Ovary (tissue), 10 donors: ENCODE measurements at places on chromosomes 5 and 9. TPM values are rescaled to one million over a fixed set of nuclear protein-coding genes. Genes with fewer than 3 reads are reported as not detected.
A peak's percentile ranks its signal among the peaks of the same experiment; 100 is the strongest.

Gene PIP5KL1
- total RNA-seq, result 4.0 TPM

- DNase-seq, result no peak
- H3K27ac ChIP-seq, result no peak overlapping the region
- no peaks in the 10 kb centered on the region for H3K27me3 ChIP-seq
- H3K4me1 ChIP-seq, result peaks cover 9% of the 10 kb centered on the region
Observed at GRCh38 chr9:4842213-4842612, 49.5 kb downstream of the RCL1 start.

DNA sequence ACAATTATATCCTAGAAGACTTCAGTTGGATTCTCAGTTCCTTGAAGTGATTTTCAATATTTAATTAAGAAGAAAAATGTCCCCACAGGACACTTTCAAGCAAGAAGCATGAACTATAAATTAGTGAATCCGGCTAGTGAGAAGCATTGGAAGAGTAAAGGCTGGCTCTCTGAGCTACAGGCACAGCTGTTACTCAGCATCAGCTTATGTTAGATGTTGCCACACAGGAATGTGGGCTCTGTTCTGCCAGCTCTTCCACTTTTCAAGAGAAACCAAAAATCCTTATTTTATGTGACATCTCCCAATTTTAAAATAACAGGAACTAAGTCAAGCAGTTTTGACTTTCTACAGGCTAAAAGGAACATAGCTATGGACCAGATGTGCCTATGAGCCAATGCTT, 14.9 kb downstream of the ZNF474 start:
- no peaks in the 10 kb centered on the region for H3K4me1 ChIP-seq
- H3K27me3 ChIP-seq, result no peaks in the 10 kb centered on the region
- DNase-seq, result no peak
- H3K36me3 ChIP-seq, result no peaks in the 10 kb centered on the region

GRCh38 chr5:74020503-74020902, 394.5 kb downstream of the ARHGEF28 start:
- no peaks in the 10 kb centered on the region for H3K27me3 ChIP-seq
- no peak overlapping the region for H3K27ac ChIP-seq
- H3K4me3 ChIP-seq, result no peak overlapping the region
- no peaks in the 10 kb centered on the region for H3K4me1 ChIP-seq
- no peaks in the 10 kb centered on the region for H3K36me3 ChIP-seq
- DNase-seq, result no peak

GRCh38 chr9:37566716-37567115, 9.5 kb downstream of the FBXO10 start:
- no peaks in the 10 kb centered on the region for H3K36me3 ChIP-seq
- H3K4me1 ChIP-seq, result no peaks in the 10 kb centered on the region
- no peak for DNase-seq
- no peaks in the 10 kb centered on the region for H3K27me3 ChIP-seq
- no peak overlapping the region for H3K27ac ChIP-seq

DNA sequence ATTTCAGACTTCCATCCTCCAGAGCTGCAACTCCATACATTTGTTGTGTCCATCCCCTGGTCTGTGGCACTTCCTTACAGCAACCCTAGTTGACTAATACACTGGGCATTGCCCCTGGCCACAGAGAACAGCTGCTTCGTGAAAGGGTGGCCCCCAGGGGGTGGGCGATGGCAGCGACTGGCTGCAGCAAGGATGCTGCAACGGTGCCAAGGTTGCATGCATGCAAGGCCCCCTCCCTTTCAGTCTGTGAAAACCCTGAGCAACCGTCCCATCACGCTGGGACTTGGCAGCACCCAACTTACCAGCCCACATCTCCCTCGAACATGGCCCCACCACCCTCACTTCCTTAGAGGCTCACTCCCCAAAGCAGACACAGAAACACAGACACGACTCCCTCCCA, 162.5 kb downstream of the MED10 start:
- no peaks in the 10 kb centered on the region for H3K4me1 ChIP-seq
- no peak for DNase-seq
- H3K27me3 ChIP-seq, result no peaks in the 10 kb centered on the region
- H3K4me3 ChIP-seq, result no peak overlapping the region
- H3K27ac ChIP-seq, result no peak overlapping the region

- H3K27me3 ChIP-seq, result no peaks in the 10 kb centered on the region
- H3K27ac ChIP-seq, result peak overlapping the region; percentile 69
- DNase-seq, result peak; percentile 84
- peak overlapping the region; percentile 9 for H3K4me3 ChIP-seq
- H3K4me1 ChIP-seq, result no peaks in the 10 kb centered on the region
- H3K36me3 ChIP-seq, result no peaks in the 10 kb centered on the region
Observed at GRCh38 chr5:80082731-80083100, 47.6 kb downstream of the THBS4 start.

DNA sequence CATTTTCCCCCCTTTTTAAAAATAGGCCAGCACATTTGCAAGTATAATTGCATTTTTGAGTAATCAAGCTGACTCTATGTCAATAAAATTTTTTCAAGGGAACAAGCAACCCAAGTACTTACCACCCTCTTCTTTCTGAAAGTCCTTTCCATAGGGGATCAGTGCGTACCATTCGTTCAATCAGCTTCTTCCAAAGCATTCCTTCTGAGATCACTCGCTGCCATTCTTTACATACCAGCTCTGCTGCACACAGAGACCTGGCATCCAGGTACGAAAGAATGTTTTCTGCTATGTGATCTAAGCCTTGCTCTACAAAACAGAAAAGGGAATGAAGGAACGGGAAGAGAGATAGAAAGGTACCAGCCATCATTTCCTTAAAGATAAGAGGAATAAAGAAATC, 106.6 kb downstream of the FBXW11 start:
- no peaks in the 10 kb centered on the region for H3K4me1 ChIP-seq
- H3K4me3 ChIP-seq, result no peak overlapping the region
- no peak overlapping the region for H3K27ac ChIP-seq
- H3K27me3 ChIP-seq, result no peaks in the 10 kb centered on the region
- DNase-seq, result no peak

Gene SPINK7
- not detected for total RNA-seq

GRCh38 chr5:177300236-177300880, 3.2 kb downstream of the RAB24 start:
- peaks cover 16% of the 10 kb centered on the region for H3K4me1 ChIP-seq
- H3K27me3 ChIP-seq, result no peaks in the 10 kb centered on the region
- H3K36me3 ChIP-seq, result no peaks in the 10 kb centered on the region
- H3K4me3 ChIP-seq, result no peak overlapping the region

- H3K4me3 ChIP-seq, result no peak overlapping the region
- H3K27ac ChIP-seq, result no peak overlapping the region
- H3K36me3 ChIP-seq, result no peaks in the 10 kb centered on the region
- H3K27me3 ChIP-seq, result no peaks in the 10 kb centered on the region
- no peaks in the 10 kb centered on the region for H3K4me1 ChIP-seq
Observed at GRCh38 chr5:25641124-25641523, 996.3 kb upstream of the CDH10 start.

DNA sequence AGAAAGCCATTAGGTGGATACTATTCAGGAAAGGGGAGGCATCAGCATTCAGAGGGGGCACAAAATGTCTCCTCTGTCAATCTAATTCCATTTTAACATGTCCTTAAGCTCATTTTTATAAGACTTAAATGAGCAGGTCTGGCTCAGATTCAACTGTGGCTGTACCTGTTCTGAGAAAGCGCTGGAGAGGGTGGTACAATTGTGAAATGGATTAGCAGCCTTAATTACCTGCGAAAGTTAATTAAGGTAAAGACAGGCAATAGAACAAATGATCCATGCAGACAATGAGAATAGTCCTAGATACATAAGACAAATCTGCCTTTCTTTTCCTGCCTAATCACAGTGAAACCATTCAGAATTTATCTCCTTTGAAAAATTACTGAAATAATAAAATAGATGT, 96.2 kb downstream of the TAF11L14 start:
- H3K27me3 ChIP-seq, result no peaks in the 10 kb centered on the region
- no peaks in the 10 kb centered on the region for H3K36me3 ChIP-seq
- DNase-seq, result no peak
- no peaks in the 10 kb centered on the region for H3K4me1 ChIP-seq
- H3K4me3 ChIP-seq, result no peak overlapping the region

DNA sequence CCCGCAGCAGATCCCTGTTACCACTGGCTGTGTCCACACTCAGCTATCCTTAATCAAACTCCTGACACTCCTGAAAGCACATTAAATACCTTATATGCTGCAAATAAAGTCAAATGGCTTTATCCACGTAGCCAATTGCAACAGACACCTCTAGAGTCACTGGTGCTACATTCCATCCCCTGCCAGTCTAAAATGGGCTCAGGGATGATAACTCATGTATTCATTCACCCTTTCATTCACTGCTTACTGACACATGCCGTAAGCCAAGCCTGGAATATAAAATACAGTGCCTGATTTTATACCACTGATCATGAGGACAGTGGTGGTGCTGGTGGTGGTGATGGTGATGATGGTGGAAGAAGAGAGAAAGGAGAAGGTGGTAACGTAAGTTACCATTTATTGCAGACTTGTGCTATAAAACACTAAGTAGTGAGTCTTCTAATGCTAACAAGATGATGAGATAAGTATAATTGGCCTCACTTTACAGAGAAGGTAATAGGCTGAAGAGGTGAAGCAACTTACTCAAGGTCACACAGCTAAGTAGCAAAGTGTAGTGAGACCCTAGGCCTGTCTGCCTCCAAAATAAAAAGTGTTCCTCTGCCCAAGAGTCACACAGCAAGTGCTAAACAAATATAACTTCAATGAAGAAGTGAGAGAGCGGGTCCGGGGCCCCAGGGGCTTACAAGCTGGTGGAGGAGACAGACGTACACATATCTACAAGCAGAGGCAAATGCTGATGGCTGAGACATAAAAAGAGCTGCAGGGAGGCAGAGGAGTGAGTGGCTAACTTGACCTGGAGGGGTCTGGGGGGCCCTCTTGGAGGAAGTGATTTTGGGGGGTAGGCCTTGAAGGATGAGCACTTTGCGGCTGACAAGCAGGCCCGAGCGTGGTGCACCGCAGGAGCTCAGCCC, 1.2 kb downstream of the TTLL11 start:
- H3K36me3 ChIP-seq, result no peaks in the 10 kb centered on the region
- no peaks in the 10 kb centered on the region for H3K27me3 ChIP-seq

GRCh38 chr9:16712787-16713186, 157.7 kb downstream of the BNC2 start:
- no peak overlapping the region for H3K27ac ChIP-seq
- no peaks in the 10 kb centered on the region for H3K36me3 ChIP-seq
- H3K27me3 ChIP-seq, result no peaks in the 10 kb centered on the region
- peaks cover 13% of the 10 kb centered on the region for H3K4me1 ChIP-seq
- DNase-seq, result no peak

DNA sequence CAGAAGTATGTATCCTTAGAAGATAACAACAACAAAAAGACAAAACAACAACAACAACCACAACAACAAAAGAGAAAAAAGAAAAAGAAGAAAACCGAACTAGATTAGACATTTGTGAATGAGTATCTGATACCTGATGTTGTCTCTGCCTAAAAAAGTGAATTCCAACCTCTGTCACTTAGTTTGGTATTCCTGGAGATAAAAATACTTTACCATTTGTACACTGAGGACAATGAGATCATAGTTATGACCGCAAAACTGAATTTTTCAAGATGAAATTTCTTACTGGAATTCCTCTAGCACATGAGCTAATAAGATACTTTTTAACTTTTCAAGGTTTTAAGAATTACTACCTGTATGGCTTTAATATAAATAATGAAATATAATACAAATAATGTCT, 54.5 kb downstream of the ALDH1A1 start:
- H3K36me3 ChIP-seq, result no peaks in the 10 kb centered on the region
- DNase-seq, result no peak

GRCh38 chr5:5179079-5179478, 38.9 kb downstream of the ADAMTS16 start:
- H3K4me1 ChIP-seq, result peaks cover 25% of the 10 kb centered on the region
- no peak for DNase-seq
- no peak overlapping the region for H3K27ac ChIP-seq

- DNase-seq, result no peak
- no peak overlapping the region for H3K27ac ChIP-seq
- no peaks in the 10 kb centered on the region for H3K27me3 ChIP-seq
- no peaks in the 10 kb centered on the region for H3K36me3 ChIP-seq
- no peaks in the 10 kb centered on the region for H3K4me1 ChIP-seq
- no peak overlapping the region for H3K4me3 ChIP-seq
Observed at GRCh38 chr5:130955041-130955440, 210.0 kb downstream of the HINT1 start.

- H3K27ac ChIP-seq, result no peak overlapping the region
- DNase-seq, result no peak
- H3K36me3 ChIP-seq, result no peaks in the 10 kb centered on the region
- H3K4me1 ChIP-seq, result peaks cover 4% of the 10 kb centered on the region
Observed at GRCh38 chr5:37722236-37723161, 117.3 kb downstream of the GDNF start.

Gene SPATA31A1
- total RNA-seq, result not detected

GRCh38 chr9:127841087-127841835, 13.2 kb downstream of the ENG start:
- H3K27me3 ChIP-seq, result no peaks in the 10 kb centered on the region
- peaks cover 59% of the 10 kb centered on the region for H3K4me1 ChIP-seq
- peak overlapping the region; percentile 96 for H3K27ac ChIP-seq
- H3K36me3 ChIP-seq, result no peaks in the 10 kb centered on the region
- DNase-seq, result peak; percentile 39

Gene MOCS2
- 45.1 TPM for total RNA-seq

- H3K36me3 ChIP-seq, result no peaks in the 10 kb centered on the region
- peak; percentile 57 for DNase-seq
- H3K27ac ChIP-seq, result peak overlapping the region; percentile 33
Observed at GRCh38 chr5:113090336-113091106, 113.9 kb downstream of the DCP2 start.

DNA sequence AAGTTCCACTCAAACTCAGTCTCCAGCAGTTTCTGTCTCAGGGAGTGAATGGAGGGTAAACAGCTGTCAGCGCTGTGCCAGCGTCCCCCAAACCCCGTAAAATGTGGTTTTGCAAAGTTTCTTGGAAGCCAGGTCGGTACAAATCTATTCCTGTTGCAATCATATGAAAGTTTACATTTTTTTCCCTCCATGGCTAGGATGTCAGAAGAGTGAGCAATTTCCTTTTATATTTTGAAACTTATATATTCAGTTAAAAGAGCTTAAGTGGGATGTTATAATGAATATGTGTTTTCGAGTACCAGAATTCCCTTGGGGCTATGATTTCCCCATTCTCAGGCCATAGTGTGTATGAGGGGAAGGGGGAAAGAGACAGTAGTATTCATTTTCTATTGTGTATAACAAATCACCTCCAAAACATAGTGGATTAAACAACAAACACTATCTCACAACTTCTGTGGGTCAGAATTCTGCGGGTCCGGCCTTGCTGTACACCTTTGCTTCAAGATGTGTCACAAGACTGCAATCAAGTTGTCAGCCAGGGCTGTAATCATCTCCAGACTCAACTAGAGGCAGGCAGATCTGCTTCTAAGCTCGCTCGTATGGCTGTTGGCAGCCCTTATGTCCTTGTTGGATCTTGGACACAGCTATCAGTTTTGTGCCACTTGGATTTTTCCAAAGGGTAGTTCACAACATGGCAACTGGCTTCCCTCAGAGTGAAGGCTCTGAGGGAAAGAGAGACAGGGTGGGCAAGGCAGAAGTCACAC, 107.4 kb downstream of the SNX18 start:
- H3K36me3 ChIP-seq, result no peaks in the 10 kb centered on the region
- no peaks in the 10 kb centered on the region for H3K27me3 ChIP-seq
- no peak overlapping the region for H3K4me3 ChIP-seq
- H3K27ac ChIP-seq, result no peak overlapping the region
